ENCODE measurements at places on chromosomes 2 and 18.

GRCh38 chr2:120783371-120783791 is 47.7 kb downstream of the GLI2 start:
- no peak for DNase-seq

- DNase-seq, result no peak
Measured at GRCh38 chr2:39913648-39914461, 134.8 kb upstream of the THUMPD2 start.

GRCh38 chr2:188787021-188787657 is 187.0 kb upstream of the COL3A1 start:
- DNase-seq, result no peak

DNA sequence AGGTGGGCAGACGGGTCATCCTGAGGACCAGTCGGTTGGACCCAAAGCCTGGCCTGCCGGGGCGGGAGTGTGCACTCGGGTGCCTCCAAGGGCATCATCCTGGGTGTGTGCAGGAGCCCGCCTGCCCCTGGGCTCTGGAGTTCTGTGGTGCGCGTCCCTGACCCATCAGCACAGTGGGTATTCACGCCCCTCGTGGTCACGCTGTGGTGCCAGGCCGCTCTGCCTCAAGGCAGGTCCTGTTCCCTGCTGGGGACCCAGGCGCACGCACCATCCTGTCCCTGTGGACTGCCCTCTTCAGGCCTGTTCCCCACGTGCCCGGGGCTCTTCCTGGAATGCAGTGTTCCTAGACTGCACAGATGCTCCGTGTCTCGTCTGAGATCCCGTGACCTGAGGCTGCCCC is 14.3 kb upstream of the D2HGDH start:
- DNase-seq, result no peak

GRCh38 chr2:223123855-223124610 is 72.0 kb downstream of the KCNE4 start:
- DNase-seq, result no peak

GRCh38 chr2:7083580-7084509 is 166.6 kb downstream of the RNF144A start:
- DNase-seq, result no peak

DNA sequence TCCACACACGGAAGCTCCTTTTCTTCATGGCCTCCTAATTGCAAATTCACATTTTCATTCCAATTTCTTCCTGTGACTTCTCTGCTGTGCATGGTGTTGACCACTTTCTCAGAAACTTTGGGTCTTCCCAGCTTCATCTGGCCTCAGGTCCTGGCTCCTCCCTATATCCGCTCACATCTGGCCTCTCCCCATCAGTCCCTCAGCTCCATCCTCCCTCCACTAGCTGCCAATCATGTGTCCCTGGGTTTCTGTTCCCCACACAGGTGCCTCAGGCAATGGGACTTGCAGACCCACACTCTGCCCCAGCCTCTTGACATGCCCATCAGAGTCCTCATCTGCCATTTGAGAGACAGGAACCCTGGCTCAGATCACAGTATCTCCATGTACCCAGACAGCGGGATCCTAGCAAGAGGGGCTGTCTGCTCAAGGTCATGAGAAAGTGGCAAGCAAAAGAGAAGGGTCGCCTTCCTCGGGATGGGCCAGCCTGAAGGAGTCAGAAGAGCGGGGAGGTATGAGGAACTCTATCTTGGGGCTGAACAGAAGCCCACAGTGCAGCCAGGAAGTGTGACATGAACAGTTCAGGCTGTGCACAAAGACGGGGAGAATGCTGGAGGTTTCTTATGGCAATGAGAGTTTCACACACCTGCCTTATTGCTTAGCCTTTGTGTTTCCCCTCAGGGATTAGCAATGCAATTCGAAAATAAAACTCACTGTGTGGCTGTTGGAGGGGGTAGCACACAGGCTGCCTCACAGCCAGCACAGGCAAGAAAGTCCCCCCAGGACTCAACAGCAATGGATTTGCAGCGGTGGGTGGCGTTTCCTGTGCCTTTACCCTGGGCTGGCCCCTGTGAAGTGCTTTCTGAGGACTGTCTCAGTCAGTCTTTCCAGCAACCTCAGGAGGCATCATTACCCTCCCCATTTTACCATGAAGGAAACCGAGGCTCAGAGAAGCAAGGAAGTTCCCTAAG is 69.5 kb downstream of the COPS8 start:
- no peak for DNase-seq

DNA sequence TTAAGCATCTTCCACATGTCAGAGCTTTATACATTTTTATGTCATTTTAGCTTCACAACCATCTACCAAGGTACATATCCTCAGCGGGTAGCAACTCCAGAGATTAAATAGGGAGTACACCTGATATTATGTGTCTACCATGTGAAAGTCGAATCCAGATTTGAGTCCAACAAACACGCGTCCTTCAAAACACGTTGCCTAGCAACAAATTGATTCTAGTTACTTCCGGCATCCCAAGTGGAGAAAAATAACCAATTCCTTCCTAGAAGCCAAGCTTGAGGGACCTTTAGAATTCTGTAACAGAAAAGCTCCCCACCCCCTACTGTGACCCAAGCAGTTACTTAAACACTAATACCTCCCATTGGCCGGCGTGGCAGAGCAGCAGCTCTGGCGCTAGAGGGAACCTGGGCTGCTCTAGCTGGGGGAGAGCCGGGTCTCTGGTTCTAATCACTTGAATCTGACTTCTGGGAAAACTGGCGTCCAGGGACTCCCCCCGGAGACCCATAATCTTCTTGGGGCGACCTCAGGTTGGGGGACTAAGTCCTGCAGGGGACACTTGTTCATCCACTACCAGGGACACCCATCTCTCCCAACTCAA is at the start of gene ERICH2:
ERICH2 (plus strand) TSS at position 371 of the 598 bp plus-strand sequence. CDS start 304 bp downstream, outside the sequence.
- peak; percentile 64 for DNase-seq

- DNase-seq, result no peak
Measured at GRCh38 chr2:23388294-23388693, 3.3 kb downstream of the KLHL29 start.

DNA sequence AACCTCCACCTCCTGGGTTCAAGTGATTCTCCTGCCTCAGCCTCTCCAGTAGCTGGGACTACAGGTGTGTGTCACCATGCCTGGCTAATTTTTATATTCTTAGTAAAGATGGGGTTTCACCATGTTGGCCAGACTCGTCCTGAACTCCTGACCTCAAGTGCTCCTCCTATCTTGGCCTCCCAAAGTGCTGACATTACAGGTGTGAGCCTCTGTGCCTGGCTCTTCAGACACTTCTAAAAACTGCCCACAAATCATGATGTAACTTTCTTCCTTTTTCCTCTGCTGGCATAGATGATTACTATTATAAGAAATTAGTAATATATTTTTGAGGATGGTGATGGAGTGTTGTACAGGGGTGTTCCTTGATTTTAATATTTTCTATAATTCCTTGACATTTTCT is 6.0 kb downstream of the OSBPL6 start:
- no peak for DNase-seq

DNA sequence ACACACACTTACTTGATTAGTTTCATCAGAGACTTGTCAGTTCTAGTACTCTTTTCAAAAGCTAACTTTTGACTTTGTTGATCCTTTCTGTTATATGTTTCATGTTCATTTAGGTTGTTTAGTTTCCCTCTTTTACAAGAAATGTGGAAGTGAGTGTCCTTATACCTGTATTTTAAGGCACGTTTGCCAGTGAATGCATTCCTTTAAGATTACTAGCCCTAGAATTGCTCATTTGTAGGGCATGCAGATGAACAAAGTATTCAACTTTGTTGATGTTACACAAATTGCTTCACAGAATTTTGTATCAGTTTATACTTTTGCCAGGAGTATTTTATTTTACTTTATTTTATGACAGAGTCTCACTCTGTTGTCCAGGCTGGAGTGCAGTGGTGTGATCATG is 6.3 kb downstream of the IL1RL2 start:
- DNase-seq, result no peak

- no peak for DNase-seq
Measured at GRCh38 chr2:23411752-23412431, 26.9 kb downstream of the KLHL29 start.

DNA sequence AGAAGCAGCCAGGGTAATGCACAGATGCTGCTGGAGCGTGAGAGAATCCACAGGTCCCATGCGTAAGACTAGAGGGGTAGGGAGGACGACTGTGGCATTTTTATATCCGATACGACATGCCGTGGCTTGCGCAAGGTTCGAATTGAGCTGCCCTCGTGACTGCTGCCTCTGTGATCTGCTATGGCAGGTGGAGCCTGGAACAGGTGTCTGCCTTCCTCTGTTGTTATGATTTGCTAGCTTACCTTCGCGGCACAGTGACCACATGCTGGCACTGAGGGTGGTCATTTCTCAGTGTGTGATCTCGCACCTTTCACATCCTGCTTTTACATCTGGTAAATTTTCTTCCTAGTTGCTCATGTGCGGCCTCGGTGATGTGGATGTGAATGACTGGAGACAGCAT is 240.2 kb downstream of the ALPK2 start:
- no peak for DNase-seq

- DNase-seq, result no peak
Measured at GRCh38 chr2:133787651-133788050, 219.4 kb upstream of the NCKAP5 start.

- DNase-seq, result no peak
Measured at GRCh38 chr2:192157776-192158175, 37.0 kb downstream of the TMEFF2 start.

DNA sequence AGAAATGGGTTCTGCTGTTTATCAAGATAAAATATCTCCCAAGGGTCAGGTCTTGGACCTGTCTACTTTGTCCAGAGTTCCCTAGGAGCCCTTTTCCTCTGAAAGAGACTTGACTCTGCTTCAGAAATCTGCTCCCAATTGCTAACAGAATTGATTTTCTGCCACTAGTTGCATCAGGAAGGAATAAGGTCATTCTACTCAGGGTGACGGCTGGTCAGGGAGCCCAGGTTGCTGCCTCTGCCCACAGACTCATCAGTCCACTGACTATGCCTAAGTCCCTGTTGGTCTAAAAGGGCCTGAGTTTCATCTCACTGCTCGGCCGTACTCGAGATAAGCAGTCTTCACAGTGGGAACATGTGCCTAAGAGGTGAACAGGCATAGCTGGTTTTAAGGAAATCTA is 61.2 kb downstream of the EVA1A start:
- no peak for DNase-seq

DNA sequence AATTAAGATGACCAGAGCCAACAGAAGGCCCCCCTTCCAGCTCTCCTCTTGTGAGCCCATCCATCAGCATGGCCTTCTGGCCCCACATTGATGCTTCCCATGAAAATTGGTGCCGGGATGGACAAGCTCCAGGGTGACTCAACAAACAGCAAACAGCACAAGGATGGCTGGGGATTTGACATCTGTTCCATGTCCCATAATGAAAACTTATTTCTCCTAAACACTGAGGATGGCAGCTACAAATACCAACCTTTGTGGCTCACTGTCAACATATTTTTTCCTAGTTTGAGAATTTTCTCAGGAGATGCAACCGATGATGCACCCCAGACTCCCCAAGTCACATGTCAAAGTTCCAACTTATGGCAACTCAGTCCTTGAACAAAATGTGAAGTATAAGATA is 169.6 kb upstream of the SIX2 start:
- no peak for DNase-seq

GRCh38 chr18:43129946-43130524 is 14.6 kb upstream of the RIT2 start:
- no peak for DNase-seq

GRCh38 chr2:145484448-145485097 is 964.7 kb upstream of the ZEB2 start:
- DNase-seq, result no peak

- no peak for DNase-seq
Measured at GRCh38 chr2:32788114-32788513, 158.6 kb upstream of the LTBP1 start.

DNA sequence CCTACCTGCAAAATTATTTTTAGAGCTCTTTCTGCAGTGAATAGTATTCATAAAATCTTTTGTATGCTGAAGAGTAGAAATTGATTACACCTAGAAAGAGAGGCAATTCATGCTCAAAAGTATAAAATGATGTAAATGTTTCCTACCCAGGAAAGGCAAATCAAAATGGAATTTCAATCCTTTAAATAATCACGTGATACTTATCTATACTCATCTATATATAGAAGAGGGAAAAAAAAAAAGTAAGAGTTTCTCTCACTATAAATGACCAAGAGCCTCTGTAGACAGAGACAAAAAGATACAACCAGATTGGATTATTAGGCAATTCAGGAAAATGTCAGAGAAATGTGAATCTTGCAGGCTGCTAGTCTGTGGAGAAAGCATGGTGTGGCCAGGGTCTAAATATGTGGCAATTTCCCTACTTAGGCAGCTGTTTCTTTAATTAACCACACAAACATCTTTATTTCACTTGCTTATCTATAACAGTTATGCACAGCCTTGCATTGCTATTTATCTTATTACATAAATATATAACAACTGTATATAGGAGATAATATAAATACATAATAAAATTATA is 39.5 kb downstream of the METTL8 start:
- DNase-seq, result no peak

DNA sequence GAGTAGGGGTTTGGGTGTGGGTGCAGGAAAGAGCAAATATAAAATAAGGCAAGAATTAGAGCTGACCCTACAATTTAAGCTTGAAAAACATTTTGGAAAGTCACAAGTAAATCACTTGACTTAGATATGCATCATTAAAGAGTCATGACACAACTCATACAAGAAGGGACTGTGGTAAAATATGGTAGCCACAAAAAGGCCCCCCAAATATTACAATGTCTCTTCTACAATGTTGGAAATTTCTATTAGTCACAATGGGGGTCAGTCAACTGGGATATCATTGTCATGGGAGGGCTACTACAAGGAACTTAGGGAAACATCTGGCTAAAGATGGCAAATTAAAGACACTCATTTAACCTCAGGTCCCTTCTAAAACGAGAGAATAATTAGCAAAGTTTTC is 15.7 kb upstream of the SERPINB2 start:
- DNase-seq, result no peak

DNA sequence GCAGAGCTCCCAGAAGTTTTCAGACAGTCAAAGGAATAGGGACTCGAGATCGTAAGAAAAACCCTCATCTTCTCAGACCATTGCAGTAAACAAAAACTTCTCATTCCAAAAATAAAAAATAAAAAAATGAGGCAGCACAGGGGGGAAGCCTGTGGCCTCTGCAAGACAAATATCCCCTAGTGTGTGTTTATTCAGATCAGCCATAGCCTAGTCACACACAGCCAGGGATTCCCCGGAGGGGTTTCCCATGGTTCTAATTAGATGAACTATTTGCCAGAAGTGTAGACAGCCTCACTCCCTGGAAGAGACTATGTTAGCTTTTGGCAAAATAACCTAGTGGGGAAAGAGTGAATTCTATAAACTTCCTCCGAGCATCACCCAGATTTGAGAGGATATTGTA is 122.9 kb upstream of the KLF7 start:
- DNase-seq, result no peak

GRCh38 chr2:107303964-107304363 is 418.0 kb upstream of the ST6GAL2 start:
- DNase-seq, result no peak

DNA sequence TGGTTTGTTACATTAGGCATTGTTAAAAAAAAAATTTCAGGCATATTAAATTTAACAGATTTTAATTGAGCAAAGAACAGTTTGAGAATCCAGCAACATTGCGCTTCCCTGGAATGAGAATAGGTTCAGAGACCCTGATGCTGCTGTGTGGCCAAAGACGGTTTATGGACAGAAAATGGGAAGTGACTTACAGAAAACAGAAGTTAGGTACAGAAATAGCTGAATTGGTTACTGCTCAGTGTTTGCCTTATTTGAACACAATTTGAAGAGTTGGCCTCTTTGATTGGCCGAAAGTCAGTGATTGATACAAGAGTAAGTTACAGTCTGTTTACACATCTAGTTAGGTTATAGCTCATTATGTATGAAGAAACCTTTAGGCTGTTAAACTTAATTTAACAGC is 6.0 kb upstream of the NEDD4L start:
- no peak for DNase-seq

- no peak for DNase-seq
Measured at GRCh38 chr2:169007941-169008340, 23.2 kb downstream of the ABCB11 start.

- DNase-seq, result peak; percentile 90
Measured at GRCh38 chr2:120736624-120737339, 1.1 kb downstream of the GLI2 start.

Measured in left hindlimb (tissue), 1 donor.